ENCODE measurements at places on chromosomes 4 and X.

- no peak for DNase-seq
These were observed 164.4 kb downstream of the CXXC4 start for GRCh38 chr4:104330125-104330905.

DNA sequence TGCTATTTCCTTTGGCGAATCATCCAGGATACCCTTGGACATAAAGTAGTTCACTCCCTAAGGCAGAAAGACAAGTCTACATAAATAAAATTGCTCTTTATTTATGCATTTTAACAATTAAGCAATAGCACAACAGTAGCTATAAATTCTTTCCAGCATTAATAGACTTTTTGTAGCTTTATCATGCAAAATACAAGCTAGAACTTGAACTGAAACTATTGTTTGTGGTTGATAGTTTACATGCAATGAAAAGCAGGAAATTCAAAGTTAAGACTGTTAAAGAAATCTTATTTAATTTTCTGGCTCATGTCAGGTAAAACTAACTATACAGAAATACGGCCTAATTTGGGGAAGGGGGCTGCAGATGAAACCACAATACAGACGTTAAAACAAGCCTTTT, 42.3 kb downstream of the FBXO8 start:
- no peak for DNase-seq

DNA sequence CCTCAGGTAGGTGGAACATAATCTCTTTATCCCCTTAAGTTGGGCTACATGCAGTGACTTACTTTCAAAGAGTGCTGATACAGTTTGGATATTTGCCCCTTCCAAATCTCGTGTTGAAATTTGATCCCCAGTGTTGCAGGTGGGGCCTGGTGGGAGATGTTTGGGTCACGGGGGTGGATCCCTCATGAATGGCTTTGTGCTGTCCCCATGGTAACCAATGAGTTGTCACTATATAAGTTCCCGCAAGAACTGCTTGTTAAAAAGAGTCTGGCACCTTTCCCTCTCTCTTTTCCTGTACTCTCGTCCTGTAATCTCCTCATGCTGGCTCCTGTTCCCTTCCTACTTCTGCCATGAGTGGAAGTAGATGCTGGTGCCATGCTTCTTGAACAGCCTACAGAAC, 71.3 kb downstream of the GLRA3 start:
- DNase-seq: no peak

- DNase-seq: no peak
These were observed 187.2 kb downstream of the AR start for GRCh38 chrX:67731061-67731460.

DNA sequence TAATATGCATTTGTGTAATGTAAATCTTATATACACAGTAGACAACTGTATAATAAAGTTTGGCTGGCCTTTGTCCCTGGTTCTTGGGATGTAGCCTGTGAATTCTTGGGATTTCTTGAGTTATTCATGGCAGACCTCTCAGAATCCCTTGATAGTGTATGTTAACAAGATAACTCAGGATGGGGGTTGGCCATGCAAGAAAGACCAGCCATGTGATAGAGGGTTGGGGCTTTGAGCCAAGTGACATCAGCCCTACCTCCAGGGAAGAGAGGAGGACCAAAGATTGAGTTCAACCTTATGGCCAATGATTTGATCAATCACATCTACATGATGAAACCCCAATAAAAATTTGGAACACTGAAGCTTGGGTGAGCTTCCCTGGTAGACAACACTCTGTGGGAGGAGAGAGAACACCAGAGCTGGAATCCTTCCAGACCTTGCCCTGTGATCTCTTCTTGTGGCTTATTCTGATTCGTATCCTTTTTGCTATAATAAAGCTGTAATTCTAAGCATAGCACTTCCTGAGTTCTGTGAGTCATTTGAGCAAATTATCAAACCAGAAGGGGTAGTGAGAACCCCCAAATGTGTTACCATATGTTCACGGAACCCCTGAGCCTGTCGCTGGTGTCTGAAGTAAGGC, 11.3 kb downstream of the SLC2A9 start:
- no peak for DNase-seq

Measured in fibroblast of pulmonary artery (primary cell).